ENCODE measurements at places on chromosomes 6 and 20.
A peak's percentile ranks its signal among the peaks of the same experiment; 100 is the strongest.

DNA sequence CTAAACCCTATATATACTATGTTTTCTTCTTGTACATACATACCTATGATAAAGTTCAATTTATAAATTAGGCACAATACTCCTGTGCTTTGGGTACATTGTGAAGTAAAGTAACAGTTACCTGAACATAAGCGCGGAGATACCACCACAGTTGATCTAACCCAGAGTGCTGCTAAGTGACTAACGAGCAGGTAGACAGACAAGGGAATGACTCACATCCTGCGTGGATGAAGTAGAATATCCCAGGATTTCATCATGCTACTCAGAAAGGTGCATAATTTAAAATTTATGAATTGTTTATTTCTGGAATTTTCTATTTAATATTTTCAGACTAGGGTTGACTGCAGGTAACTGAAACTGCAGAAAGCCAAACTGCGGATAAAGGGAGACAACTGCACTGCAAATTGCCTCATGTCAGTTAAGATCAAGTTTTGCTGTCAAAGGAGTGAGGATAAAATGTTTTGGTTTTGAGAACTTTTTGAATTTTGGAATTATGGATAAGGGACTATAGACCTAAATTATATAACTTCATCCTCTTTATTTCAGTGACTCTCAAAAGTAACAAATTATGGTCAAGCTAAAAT lies 14.4 kb downstream of the MKKS start:
- no peak for DNase-seq

- DNase-seq, result no peak
Measured at GRCh38 chr6:142518126-142518525, 216.3 kb downstream of the ADGRG6 start.

- no peak for DNase-seq
Measured at GRCh38 chr6:112997421-112998085, 650.4 kb downstream of the RFPL4B start.

GRCh38 chr6:13140980-13141379 lies 187.4 kb downstream of the TBC1D7 start:
- no peak for DNase-seq

DNA sequence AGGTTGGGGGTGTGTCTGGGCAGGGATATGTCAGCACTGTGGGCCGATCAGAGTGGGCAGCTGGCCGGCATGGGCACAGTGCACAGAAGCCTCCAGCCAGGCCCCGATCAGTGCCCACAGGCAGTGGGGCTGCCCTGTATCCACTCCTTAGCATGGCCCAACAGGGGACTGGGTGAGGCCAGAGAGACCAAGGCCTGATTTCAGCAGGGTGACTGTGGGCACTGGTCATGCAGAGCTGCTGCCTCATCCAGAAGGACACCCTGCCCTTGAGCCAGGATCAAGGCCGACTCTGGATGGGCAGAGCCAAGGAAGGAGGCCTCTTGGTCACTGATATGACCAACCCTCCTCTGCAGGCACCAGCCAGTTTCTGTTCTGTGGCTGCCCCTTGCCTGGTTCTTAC lies 159.7 kb downstream of the CDH4 start:
- no peak for DNase-seq

DNA sequence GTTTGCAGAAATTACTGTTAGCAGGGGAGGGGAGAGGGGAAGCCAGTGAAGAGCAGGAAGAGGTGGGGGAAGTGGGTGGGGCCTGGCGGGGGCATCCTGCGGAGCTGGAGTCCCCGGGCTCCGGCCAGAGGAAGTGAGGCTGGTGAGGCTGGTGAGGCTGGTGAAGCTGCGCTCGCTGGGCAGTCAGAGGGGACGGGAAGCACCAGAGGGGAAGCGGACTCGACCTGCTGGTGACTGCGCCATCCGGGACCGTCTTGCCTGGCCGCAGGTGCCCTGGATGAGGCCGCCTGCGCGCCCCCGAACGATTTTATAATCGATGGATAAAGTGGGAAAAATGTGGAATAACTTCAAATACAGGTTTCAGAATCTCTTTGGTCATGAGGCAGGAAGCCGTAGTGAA lies 635.3 kb upstream of the MARCKS start:
- DNase-seq, result no peak

DNA sequence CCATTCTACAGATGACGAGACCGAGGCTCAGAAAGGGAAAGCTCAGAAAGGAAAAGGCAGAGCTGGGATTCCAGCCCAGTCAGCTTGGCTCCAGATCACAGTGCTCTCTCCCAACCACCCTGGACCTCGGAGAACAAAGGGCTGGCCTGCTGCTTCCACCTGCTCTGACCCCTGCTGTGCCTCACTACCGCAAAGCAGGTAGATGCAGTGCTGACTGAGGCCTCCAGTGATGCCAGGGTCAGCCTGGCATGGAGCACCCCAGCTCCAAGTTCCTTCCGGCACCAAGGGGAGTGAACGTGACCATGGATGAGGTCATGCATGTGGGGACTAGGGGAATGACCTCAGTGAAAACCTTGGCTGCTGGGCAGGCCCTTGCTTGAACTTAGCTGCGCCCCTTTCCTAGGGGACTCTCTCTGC lies 20.7 kb upstream of the TLDC2 start:
- DNase-seq, result no peak

DNA sequence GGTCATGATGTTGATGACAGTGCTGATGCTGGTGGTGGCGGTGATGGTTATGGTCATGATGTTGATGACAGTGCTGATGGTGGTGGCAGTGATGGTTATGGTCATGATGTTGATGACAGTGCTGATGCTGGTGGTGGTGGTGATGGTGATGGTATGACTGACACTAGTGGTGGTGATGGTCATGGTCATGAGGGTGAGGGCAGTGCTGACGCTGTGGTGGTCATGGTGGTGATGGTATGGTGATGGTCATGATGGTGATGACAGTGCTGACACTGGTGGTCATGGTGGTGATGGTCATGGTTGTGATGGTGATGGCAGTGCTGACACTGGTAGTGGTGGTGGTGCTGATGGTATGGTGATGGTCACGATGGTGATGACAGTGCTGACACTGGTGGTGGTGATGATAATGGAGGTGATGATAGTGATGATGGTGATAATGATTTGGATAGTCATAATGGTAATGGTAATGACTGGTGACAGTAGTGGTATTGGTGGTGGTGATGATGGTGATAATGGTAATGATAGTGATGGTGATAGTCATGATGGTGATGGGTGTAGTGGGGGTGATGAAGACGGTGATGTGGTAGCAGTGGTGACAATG lies 206.2 kb downstream of the CDH4 start:
- DNase-seq, result no peak

DNA sequence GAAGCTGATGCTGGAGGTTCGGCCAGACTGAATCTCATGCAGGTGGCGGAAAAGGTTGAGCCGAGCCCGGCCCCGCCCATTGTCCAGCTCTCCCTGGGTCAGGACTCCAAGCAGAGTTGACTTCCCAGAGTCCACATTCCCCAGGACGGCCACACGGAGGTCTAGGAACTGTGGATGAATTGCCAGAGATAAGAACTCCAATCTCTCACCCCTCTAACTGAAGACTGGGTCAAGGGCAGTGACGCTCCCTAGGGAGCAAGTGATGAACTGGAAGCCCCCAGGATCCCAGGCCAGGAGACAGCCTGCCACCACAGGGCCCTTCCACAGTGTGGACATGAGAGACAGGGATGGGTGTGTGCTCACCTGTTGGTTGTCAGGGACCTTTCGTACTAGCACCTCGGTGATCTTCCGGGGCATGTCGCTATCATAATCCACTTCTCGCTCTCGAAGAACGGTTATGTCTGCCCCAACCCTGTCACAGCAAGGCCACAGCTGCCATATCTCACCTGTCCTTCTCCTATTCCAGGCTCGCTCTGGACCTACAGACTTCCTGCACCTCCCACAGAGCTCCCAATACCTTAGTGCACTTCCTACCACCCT lies 3.6 kb downstream of the GTPBP2 start:
- DNase-seq, result no peak

- no peak for DNase-seq
Measured at GRCh38 chr6:16206595-16207037, 31.8 kb upstream of the GMPR start.

DNA sequence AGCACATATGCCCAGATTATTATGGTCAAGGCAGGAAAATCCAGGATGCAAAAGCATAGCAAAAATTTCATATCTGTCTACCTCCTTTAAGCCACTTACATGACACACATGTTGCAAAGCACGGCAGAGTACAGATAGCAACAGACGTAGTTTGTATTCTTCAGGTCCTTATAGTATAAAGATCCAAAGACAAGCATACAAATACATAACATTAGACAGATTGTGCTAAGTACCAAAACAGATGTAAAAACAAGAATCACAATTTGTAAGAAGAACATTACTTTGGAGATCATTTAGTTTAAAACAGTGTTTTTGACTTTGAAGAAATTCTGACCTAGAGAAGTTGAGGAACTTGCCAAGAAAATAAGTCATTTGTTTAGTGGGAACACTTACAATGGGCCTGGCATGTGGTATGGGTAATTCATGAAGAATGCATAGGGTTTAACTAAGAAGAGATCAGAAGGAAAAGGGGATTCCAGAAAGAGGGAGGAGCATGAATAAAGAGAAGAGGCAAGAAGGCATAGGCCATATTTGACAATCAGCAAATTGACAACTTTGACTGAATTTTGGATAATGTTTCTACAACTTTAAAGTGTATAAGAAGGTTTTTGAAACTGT lies 30.6 kb upstream of the LMBRD1 start:
- DNase-seq, result no peak

GRCh38 chr6:97885325-97885724 lies 602.3 kb upstream of the MMS22L start:
- DNase-seq, result no peak

GRCh38 chr20:59258221-59258621 lies 42.2 kb upstream of the EDN3 start:
- DNase-seq, result no peak

DNA sequence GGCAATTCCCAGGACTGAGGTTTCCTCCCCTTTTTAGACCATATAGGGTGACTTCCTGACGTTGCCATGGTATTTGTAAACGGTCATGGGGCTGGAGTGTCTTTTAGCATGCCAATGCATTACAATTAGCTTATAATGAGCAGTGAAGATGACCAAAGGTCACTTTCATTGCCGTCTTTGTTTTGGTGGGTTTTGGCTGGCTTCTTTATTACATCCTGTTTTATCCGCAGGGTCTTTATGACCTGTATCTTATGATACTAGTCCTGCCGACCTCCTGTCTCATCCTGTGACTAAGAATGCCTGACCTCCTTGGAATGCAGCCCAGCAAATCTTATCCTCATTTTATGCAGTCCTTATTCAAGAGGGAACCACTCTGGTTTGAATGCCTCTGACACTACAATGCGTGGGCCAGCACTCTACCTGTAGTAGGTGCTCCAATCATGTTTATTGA lies 190.1 kb downstream of the KCNQ5 start:
- DNase-seq, result no peak

DNA sequence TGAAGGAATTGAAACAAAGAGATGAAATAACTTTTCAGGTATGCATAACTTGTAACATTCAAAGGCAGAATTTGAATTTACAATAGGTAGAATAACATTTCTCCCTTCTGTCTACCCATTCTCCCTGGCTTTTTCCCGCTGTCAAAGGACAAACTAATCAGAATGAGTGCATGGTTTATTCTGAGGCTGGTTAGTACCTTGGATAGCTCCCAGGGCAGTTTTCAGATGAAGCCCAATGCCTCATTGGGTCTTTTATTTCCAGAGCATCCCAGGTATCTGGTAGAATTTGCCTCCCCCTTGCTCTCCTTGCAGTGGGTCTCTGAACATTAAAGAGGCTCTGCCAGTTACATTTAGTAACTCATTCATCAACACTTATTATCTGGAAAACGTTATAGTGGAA lies 665.5 kb downstream of the BCKDHB start:
- DNase-seq, result no peak

- no peak for DNase-seq
Measured at GRCh38 chr6:148750838-148751792, 4.3 kb downstream of the UST start.

DNA sequence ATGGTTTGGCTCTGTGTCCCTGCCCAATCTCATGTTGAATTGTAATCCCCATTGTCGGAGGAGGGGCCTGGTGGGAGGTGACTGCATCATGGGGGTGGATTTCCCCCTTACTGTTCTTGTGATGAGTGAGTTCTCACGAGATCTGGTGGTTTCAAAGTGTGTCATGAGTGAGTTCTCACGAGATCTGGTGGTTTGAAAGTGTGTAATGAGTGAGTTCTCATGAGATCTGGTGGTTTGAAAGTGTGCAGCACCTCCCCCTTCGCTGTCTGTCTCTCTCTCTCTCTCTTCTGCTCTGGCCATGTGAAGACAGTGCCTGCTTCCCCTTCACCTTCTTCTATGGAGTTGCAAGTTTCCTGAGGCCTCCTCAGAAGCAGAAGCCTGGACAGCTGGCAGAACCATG lies 87.6 kb downstream of the MYLK4 start:
- DNase-seq, result no peak

- DNase-seq, result no peak
Measured at GRCh38 chr6:110033749-110034666, 55.9 kb downstream of the GPR6 start.

- no peak for DNase-seq
Measured at GRCh38 chr20:57666106-57666833, 43.5 kb downstream of the PMEPA1 start.

- DNase-seq, result peak; percentile 14
Measured at GRCh38 chr20:34022151-34022838, 28.6 kb downstream of the RALY start.

DNA sequence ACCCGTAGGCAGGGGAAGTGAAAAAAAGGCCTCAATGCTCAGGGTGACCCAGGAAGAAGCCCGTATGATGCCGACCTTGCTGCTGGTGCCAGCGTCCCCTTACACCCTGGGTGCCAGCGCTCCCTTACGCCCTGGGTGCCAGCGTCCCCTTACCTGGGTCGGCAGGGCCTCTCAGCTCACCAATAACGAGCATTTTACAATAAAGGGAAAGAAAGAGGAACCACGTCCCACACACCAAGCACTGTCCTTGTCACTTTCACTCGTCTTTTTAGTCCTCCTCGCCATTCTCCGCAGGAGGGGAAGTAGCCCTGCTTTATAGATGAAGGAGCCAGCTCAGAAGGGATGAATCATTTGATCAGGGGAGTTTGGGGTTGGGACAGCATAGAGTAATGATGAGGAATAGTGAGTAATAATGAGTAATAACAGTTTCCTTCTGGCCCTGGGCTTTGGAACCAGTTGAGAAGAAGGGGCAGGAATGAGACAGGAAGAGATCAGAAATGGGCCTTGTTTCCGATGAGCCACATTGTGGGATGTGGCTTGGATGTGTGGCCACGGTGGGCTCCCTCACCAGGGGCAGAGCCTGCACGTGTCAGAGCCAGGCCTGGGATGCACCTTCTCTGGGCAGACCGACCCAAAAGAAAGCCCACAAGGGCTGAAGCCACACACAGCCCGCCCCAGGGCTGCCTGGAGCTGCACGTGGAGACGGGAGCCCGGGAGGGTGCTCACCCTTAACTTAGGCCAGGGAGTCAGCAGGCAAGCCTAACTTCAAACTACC lies 75.7 kb downstream of the SYNJ2 start:
- peak; percentile 60 for DNase-seq
